ENCODE measurements at places on chromosomes 3 and 15.

DNA sequence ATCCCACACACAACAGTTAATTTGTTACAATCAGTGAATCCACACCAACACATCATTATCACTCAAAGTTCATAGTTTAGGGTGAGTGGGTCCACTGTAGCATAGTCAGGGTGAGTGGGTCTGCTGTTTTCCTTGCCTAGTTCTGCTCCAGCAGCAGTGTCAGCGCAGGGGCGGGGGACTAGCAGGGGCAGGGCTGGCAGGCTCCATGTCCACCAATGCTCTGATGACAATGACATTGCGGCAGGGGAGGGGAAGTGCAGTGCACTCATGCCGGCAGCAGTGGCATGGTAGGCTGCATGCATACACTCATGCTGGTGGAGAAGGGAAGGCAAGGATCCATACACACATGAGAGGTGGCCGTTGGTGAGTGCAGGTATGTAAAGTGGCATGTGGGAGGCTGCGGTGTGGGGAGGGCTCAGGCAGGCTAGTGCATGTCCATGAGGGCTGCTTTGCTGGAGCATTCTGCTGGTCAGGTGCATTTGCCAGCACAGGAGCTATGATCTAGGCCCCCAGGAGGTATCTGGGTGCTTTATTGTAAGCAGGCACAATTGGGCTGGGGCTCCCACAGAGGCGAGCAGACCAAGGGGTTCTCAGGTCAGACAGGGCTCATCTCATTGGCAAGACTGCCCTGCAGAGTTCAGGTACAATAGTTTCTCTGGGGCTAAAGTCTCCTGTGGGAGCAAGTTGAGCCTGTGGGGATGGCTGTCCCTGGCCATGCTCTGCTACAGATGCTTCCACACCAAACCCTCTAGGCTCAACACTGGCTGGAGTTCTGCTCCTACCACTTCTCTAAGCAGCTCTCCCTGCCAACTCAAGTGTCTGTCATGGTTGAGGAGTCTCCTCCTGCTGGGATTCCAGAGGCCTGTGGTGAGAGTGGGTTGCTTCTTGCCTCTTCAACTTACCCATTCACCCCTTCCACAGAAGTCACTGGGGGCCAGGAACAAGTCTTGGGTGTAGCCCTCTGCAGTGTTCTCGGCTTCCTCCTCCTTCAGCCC is 81.3 kb downstream of the KCNAB1 start:
- DNase-seq, result no peak

- no peak for DNase-seq
Observed at GRCh38 chr15:63287109-63287508, 9.7 kb downstream of the APH1B start.

DNA sequence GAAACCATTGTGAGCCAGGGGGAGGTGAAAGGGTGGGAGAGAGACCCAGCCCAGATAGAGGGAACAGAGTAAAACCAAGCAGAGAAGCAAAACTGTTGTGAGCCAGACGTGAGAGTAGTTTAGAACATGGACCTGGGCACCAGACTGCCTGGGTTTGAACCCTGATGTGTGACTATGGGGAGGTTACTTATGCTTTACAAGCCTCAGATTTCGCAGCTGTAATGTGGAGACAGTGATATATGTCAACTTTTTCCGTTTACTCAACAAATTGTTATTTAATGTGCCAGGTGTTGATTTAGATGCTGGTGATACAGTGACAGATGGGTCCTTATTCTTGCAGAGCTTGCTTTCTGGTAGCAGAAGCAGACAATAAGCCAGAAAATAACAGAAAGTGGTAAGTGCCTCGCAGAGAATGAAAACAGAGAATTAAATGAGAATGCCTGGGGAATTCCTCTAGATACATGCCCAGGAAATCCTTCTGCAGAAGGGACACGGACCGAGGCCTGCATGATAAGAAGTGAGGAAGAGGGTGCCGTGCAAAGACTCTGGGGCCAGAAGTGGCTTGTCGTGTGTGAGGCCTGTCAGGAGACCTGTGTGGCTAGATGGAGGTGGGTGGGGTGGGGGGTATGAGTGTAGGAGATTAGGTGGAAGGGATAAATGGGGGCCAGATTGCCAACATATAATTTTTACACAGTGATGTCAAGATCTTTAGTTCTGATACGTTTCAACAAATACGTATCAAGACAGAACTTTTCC is 15.0 kb downstream of the KAT2B start:
- DNase-seq, result no peak

DNA sequence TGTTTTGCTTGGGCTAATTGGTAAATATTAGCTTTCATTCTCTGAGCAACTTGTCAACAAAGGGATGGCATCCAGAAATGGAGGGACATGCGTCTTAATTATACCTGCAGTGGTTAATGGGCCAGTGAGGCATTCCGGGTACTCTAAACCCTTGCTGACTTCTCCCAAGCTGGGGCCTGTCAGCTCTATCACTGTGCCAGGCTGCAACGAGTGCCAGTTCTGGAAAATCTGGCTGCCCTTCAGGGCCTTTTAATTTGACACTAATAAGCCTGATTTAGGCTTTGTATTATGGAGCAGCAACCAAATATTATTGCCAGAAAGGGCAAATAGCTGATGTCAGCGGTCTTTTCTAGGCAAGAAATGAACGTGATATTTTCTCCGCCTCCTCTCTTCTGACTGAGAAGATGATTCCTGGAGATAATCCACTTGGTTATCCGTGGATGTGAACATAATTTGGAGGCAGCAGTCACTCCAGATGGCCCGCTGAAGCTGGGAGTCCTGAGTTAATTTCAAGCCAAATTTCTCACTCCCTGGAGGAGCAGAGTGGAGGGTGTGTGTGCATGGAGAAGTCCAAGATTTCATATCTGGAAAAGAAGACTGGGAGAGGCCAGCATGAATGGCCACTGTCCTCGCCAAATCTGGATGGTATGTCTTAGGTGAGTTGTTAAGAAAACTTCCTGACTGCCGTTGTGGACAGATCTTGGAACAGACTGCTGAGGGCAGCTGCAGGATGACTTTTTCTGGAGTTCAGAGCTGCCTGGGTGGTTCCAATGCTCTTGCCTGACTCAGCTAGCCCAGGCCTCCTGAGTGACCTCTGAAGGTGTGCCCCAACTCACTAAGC is 44.4 kb upstream of the PSMD6 start:
- no peak for DNase-seq

DNA sequence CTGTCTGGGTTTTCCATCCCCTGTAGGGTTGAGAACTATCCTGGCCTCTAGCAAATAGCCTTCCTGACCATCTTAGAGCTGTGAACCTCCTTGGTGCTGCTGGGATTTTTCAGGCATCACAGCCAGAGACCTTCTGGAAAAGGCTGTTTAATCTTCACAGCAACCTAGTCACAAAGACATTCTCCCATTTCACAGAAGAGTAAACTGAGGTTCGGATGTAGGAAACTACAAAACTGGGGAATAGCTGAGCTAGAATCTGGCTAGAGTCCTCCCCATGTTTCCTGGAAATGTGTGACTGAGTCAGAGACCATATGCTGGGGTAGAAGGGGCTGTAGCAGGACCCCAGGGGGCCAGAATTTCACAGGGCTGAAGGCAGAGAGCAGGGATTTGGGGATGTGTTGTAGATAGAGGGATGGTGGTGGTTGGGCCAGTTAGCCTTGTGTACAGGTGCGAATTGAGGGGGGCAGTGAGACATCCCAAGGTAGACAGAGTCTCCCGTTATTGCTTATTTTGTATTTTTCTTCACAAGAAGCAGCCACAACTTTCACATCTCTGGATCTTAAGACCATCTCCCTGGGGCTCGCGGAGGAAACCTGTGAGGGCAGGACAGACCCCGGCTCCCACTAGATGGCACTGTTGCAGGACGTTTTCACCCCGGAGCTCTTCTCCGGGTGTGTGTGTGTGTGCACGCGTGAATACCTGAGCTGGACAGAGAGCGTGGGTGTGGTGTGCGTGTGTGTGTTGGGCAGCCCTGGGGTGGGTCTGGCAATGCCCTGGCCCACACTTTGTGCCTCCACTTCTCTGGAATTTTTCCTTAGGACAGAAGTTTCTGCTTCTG is 66.9 kb upstream of the PRR23C start:
- peak; percentile 73 for DNase-seq

GRCh38 chr3:87076946-87077345 is 86.0 kb upstream of the VGLL3 start:
- DNase-seq, result no peak

DNA sequence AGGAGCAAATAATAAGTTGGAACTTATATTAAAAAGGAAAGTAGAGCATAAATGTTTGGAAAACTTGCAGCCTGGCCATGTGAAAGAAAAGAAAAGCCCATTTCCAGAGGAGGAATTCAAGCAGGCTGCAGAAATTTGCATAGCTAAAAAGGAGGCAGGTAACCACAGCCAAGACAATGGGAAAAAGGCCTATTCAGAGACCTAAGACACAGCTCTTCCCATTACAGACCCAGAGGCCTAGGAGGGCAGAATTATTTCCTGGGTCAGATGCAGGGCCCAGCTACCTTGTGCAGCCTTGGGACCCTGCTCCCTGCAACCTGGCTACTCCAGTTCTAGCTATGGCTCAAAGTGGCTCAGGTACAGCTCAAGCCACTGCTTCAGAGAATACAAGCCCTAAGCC is 234.6 kb upstream of the BCHE start:
- no peak for DNase-seq

All from K562 (cell line).